ENCODE measurements at places on chromosomes 2 and 18.

GRCh38 chr2:237427769-237428506 is 14.0 kb upstream of the COL6A3 start:
- DNase-seq, result no peak

GRCh38 chr2:20579866-20580265 is 71.0 kb downstream of the HS1BP3 start:
- DNase-seq, result no peak

DNA sequence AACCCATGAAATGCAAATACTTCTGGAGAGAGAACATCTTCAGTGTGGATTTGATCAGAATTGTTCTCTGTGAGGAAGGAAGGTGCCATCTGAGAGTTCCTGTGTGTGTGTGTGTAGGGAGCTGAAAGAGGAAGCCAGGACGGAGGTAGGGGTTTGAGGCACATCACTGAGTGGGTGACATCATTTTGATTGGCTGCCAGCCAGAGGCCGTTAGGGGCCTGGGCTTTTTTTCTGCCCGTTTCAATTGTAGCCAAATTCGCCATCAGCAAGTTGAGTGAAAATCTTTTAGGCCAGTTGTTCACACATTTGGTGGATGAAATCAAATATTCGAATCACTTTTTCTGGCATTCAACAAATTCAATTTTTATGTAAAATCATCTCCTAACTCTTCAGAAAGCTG is 48.9 kb downstream of the TSN start:
- no peak for DNase-seq

GRCh38 chr2:8540552-8541055 is 141.3 kb upstream of the ID2 start:
- no peak for DNase-seq

GRCh38 chr18:2536493-2536892 is 34.8 kb downstream of the METTL4 start:
- DNase-seq, result no peak

GRCh38 chr2:10647441-10647840 is 42.3 kb downstream of the NOL10 start:
- no peak for DNase-seq

- DNase-seq, result no peak
These were observed 148.8 kb downstream of the ACKR3 start for GRCh38 chr2:236718207-236718992.

- DNase-seq, result no peak
These were observed 375.0 kb upstream of the ZEB2 start for GRCh38 chr2:144894612-144895599.

GRCh38 chr2:170885130-170885791 is 43.8 kb upstream of the GORASP2 start:
- DNase-seq, result no peak

DNA sequence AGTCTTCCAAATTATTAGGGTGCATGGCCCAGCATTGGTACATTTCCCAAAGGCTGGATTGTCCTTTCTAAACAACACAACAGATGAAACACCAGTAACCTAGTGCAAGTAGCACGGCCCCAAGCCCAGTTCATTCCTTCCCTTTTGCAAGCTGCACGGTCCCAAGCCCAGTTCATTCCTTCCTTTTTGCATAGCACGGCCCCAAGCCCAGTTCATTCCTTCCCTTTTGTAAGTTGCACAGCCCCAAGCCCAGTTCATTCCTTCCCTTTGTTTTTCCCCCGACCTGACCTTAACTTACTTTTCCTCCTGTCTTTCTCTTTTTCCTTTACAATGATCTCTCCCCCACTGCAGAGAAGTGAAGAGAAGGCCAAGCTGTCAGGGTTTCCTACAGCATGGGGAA is 60.9 kb downstream of the C18orf63 start:
- DNase-seq, result no peak

DNA sequence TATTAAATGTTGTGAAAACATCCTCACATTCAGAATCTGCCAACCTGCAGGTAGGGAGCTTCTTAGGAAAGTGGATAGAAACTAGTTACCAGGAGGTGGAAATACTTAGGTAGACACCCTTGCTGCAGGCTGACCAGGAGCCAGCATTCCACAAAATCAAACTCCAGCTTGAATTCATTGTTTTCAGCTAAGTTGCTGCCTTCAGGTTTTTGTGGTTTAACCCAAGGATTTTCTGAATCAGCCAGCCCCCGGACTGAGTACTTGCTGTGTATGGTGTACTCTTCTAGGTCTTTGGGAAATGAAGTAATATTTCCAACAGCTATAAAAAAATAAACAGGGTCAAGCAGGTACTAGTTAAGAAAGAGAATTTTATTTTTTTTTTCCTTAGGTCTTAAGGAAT is 192.1 kb upstream of the CHST9 start:
- DNase-seq, result no peak

DNA sequence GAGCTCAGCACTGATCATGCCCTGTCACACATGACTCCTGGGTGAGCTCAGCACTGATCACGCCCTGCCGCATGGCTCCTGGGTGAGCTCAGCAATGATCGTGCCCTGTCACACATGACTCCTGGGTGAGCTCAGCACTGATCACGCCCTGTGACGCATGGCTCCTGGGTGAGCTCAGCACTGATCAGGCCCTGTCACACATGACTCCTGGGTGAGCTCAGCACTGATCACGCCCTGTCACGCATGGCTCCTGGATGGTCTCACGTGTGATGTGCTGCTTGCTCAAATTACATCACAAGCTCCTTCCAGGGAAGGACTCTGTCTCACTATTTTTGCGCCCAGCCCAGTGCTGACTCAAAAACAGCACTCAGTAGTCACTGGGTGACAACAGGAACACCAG is 258.0 kb downstream of the HDAC4 start:
- no peak for DNase-seq

DNA sequence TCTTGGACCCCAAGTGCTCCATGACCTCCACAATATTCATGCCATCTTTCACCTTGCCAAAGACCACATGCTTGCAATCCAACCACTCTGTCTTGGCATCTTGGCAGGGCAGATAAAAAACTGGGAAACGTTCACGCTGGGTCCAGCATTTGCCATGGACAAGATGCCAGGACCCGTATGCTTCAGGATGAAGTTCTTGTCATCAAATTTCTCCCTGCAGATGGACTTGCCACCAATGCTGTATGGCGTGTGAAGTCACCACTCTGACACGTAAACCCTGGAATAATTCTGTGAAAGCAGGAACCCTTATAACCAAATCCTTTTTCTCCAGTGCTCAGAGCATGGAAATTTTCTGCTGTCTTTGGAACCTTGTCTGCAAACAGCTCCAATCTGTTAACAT is 21.5 kb downstream of the CNOT11 start:
- DNase-seq, result no peak

DNA sequence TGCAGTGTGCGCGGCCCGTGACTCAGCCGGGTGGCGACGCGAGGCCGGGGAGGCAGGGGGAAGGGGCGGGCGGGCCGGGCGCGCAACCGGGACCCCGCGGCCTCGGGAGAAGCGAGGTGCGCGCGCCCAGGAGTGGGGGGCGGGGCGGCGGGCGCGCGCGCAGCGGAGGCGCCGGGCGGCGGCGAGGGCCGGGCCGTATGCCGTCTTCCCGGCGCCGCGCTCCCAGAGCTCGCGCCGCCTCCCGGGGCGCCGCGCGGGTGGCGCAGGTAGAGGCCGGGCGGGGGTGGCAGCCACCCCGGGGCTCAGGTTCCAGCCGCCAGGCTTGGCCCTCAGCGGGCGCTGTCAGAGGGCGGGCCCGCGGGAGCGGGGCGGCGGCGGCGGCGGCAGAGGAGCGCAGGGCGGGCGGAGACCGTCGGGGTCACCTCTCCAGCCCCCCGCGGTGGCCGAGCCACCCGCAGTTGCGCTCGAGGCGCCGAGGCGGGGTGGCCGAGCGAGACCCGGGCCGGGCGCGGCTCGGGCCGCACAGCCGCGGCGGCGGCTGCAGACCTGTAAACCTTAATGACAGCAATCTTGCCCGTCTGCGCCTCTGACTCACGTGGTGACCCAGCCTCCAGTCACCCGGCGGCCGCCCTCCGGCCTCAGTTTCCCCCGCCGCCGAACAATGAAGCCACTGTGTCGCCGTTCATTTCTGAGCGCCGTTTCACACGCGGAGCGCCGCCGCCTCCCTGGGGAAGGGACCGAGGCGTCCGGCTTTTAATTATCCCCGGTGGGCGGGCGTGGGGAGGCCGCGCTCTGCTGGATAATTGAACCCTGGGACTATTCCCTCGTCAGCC is 25.3 kb upstream of the SMAD7 start:
- DNase-seq, result peak; percentile 21

DNA sequence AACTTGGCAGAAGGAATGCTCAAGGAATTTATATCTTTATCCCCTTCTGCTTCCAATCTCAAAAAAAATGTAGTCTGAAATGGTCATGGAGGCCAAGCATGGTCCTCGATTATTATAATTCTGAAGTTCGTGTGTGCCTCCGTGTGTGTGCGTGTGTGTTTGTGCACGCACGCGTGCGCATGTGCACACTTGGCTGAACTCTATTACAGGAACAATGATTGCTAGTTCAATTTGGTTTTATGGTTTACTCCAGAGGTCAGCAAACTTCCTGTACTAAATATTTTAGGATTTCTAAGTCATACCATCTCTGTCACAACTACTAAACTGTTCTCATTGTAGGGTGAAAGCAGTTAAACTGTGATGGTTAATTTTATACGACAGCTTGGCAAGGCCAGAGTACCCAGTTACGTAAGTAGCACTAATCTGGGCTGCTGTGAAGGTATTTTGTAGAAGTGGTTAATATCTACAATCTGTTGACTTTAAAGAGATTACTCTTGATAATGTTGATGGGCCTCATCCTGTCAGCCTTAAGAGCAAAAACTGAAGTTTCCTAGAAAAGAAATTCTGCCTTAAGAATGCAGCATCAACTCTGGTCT is 5.8 kb upstream of the MARCHF7 start:
- no peak for DNase-seq

DNA sequence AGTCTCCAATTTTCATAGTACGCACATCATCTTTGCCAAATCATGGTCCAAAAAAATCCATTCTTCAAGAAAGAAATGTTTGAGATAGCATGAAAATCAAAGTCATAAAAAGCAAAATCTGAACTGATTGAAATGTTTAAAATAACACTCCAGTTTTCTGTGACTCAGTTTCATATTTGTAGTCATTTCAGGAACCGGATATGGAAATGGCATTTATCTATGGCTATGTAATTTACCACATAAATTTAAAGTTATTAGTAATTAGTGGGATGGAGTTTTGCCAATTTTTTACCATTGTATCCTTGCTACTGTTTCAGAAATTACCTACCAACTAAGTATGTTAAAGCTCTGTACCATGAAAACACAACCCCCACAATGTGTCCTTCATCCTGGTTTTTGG is 456.6 kb upstream of the ACVR2A start:
- DNase-seq, result no peak

DNA sequence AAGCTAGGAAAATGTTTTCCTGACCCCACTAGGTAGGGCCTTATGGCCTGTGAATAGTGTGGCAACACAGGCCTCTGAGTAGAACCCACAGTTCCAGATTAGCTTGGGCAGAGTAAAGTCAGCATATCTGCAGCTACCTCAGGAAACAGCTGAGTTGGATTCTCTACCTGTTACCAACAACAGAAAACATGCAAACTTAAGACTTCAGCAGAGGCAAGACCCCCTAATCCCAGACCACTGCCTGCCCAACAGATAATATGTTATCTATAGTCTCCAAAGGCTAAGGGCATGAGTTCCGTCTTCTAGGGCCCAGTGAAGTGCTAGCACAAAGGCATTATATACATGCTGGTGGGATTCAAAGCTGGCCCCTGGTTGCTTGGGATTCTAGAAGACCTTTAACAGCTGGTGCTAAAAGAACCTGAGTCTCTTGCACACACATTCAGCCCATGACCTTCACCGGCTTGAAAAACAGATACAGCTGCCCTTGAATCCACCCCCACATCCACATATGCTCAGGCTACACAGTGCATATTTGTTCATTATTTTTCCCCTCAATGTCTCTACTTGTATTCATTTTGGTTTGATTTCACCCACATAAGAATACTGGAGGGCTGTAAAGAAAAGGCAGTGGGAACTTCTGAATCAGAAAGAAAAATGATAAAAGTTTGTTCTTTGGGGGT is 13.5 kb upstream of the UBXN4 start:
- DNase-seq, result no peak

- no peak for DNase-seq
These were observed 234.9 kb downstream of the PHLPP1 start for GRCh38 chr18:62950246-62950645.

GRCh38 chr2:195477996-195478382 is 179.0 kb upstream of the SLC39A10 start:
- no peak for DNase-seq

GRCh38 chr2:232567721-232568120 is 17.2 kb downstream of the EIF4E2 start:
- no peak for DNase-seq

GRCh38 chr18:45482286-45482685 is 133.0 kb upstream of the SLC14A2 start:
- no peak for DNase-seq

GRCh38 chr2:212994976-212995375 is 156.4 kb downstream of the IKZF2 start:
- DNase-seq, result no peak

DNA sequence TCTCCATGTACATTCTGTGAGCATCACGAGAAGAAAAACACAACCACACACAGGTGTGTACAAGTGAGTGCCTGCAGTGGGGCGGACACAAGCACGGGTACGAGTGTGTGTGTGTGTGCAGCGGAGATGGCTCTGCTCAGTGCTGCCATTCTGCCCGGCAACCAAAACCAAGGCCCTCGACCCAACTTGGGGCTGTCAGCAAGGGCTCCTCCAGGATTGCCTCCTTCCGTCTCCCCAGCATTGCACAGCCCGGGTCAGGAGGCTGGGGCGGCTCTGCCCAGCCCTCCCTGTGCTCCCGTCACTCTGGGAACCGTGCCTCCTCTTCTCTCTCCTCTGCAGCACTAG is 66.5 kb downstream of the PXDN start:
- no peak for DNase-seq

GRCh38 chr2:217440000-217440399 is 562.8 kb downstream of the TNS1 start:
- DNase-seq, result no peak

- no peak for DNase-seq
These were observed 158.9 kb upstream of the SLC14A2 start for GRCh38 chr18:45456090-45457021.

GRCh38 chr2:48439102-48439501 is 90.9 kb upstream of the STON1 start:
- no peak for DNase-seq
